ENCODE measurements at places on chromosomes 5 and 9.

- no peak for DNase-seq
These were observed 36.9 kb downstream of the KIF4B start for GRCh38 chr5:155050384-155051019.

DNA sequence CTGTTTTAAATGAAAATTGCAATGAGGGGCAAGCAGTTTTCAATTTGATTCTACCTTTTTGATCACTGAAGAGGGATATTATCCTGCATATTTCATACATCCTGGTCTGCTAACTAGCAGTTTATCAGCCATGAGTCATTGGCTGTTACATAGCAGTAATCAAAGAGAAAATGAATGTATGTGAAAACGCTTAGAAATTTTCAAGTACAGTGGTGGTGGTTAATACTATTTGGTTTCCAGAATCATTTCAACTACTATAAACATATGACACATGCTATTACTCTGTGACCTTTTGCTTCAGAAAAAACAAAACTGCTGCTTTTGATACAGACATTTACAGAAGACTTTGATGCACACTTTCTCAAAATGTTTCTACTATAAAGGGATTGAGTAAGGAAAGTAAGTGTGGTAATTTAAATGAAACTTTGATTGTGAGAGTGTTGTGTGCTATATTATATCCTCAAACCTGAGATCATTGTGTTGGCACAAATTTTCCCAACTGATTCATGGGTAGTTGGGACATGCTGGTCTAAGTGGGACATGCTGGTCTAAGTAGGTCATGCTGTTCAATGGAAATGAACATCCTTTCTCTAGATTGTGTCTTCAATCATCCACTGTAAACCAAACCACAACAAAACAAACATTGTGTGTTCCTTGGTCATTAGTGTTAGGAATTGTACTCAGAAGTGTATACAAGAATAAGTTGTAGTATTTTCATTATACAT, 5.1 kb downstream of the RNF14 start:
- DNase-seq = no peak

DNA sequence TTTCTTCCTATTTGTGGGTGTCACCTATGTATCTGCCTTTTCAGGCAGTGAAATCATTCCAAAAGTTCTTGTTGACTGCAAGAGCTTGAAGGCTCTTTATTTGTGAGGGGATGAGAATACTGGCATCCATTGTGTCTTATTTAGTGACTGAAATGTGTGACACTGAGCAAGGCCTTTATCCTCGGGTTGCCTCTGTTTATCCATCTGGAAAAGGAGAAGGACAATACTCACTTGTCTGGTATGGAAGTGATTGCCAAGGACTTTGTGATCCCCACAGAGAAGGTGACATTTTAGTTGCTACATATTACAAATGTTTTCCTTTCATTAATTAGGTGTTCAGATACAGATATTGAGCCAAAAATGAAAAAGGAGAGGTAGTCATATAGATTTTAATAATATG, 80.2 kb downstream of the ARRDC3 start:
- DNase-seq = no peak

- DNase-seq = no peak
These were observed at the start of gene CFAP90 for GRCh38 chr5:7850395-7851239. CFAP90 (minus strand) TSS chr5:7851133; CDS start chr5:7851021, 112 bp downstream.

DNA sequence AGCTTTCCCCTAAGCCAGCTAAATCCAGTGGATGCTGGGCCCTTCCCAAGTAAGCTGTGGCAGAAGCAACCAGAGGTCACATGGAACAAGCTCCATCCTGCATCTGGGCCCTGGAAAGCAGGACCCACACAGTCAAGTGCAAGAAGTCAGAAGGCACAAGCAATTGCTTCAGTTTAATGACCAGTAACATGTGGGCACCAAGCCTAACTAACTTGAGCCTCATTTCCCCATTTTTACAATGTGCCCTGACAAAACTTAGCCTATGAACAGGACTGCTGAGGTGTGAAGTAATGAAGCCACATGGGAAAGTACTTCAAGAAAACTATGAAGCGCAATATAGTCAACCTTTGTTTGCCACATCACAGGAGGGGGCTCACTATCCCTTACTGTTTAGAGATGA, 90.5 kb downstream of the TLE1 start:
- no peak for DNase-seq

GRCh38 chr5:149794041-149794440, 63.9 kb downstream of the PPARGC1B start:
- no peak for DNase-seq

- DNase-seq = no peak
These were observed 201.2 kb upstream of the CDKN2B start for GRCh38 chr9:22210262-22210661.

All from NCI-H1105 (cell line).